Esophagus muscularis mucosa (tissue), 4 donors: ENCODE measurements at places on chromosomes 12 and 14. TPM values are rescaled to one million over a fixed set of nuclear protein-coding genes. Genes with fewer than 3 reads are reported as not detected.

- DNase-seq, result no peak
Measured at GRCh38 chr12:40693207-40693821, 1.1 kb downstream of the CNTN1 start.

DNA sequence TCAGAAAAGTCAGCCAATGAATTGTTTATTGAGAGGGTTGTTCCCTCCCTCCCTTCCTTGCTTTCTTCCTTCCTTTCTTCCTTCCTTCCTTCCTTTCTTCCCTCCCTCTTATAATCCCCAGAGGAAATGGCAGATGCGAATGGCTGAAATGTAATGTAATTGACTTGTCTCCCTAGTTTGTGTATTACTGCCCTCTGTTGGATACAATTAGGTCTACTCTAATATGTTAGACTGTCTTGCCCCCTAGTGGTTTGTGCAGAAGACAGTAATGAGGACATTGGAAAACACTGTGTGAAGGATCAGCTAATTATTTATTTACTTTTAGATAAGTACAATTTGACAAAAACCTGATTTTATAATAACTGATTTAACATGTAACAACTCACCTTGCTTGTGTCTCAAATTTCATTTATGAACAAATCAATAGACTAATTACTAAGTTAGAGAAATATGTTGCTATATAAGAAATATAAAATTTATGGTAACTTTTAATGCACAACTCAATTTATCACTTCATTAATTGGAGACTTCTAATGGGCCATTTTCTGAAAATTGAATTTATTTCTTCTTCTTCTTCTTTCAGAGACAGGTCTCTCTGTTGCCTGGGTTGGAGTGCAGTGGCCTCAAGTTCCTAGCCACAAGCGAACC, 229.8 kb upstream of the LRIG3 start:
- no peak for DNase-seq

DNA sequence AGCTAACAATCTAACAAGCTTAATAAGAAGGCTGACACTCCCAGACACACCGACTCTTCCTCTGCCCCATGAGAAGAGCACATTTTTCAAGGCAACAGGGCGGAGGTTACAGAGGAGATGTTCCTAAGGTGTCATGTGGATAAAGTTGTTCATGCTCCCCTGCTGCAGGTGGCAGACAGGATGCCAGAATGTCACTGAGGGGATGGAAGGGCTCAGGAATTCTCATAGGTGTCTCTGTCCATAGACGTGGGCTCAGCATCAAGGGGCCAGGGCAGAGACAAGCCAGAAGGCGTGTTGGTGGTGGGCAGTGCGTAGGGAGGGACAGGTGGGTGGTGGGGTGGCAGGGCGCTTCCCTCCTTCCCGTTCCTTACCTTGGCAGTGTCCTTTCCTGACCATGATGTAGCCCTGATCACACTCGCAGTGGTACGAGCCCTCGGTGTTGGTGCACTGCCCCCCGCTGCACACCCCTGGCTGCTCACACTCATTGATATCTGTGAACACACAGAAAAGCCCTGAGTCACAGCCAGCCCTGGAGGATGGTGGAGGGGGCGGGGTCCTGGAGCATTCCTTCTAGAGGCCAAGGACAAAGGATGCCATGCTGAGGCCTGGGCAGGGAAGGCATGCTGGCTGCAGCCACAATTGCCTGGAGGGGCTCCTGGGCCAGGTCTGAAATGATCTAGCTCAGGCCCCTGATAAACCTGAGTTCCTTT, 23.0 kb downstream of the ISCA2 start:
- no peak for DNase-seq

The PTCSC3 gene
- total RNA-seq, result not detected

The HHIPL1 gene
- 5.6 TPM for total RNA-seq
